WTC11 (cell line): ENCODE measurements at places on chromosomes 5 and 9. TPM values are rescaled to one million over a fixed set of nuclear protein-coding genes. Genes with fewer than 3 reads are reported as not detected.

IQGAP2 gene
- 63.0 to 70.6 TPM (median 64.4 TPM) in 3 replicates for total RNA-seq

FBN2 gene
- total RNA-seq = 47.1 to 56.7 TPM (median 48.0 TPM) in 3 replicates

SH3TC2 gene
- 0.18 to 0.78 TPM (median 0.61 TPM) in 3 replicates for total RNA-seq

CFAP90 gene
- total RNA-seq = 0.21 to 0.64 TPM (median 0.33 TPM) in 3 replicates

SLC6A7 gene
- total RNA-seq = 0.04 TPM in 1 of 3 replicates, not detected in the others

HAND1 gene
- total RNA-seq = not detected in 3 replicates

ZNF366 gene
- not detected in 3 replicates for total RNA-seq

IL7R gene
- total RNA-seq = 0.57 to 1.1 TPM (median 0.62 TPM) in 3 replicates
